Right lobe of liver (tissue), 6 donors: ENCODE measurements at places on chromosomes 6 and 20.

GRCh38 chr20:5612581-5613301, 137.5 kb upstream of the SHLD1 start:
- DNase-seq = no peak

GRCh38 chr6:99434702-99435530, 9.8 kb upstream of the PNISR start:
- DNase-seq = no peak

DNA sequence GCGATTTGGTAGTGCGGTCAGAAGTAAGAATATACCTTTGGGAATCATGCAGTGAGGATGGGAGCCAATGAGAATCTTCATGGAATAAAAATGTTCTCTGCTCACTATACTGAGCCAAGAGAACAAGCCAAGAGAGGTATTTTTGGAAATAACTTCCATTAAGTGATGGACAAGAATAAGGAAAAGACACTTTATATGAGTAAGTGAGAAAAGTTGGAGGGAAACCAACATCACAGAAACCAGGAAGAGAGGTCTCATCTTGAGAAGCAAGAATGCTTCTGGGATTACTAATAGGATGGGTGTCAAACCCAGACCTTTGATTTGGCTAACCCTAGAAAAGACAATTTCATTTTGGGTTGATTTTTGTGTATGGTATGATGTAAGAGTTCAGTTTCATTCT, 181.2 kb upstream of the JAG1 start:
- no peak for DNase-seq

- no peak for DNase-seq
Measured at GRCh38 chr6:157531986-157532365, 151.0 kb downstream of the ZDHHC14 start.

DNA sequence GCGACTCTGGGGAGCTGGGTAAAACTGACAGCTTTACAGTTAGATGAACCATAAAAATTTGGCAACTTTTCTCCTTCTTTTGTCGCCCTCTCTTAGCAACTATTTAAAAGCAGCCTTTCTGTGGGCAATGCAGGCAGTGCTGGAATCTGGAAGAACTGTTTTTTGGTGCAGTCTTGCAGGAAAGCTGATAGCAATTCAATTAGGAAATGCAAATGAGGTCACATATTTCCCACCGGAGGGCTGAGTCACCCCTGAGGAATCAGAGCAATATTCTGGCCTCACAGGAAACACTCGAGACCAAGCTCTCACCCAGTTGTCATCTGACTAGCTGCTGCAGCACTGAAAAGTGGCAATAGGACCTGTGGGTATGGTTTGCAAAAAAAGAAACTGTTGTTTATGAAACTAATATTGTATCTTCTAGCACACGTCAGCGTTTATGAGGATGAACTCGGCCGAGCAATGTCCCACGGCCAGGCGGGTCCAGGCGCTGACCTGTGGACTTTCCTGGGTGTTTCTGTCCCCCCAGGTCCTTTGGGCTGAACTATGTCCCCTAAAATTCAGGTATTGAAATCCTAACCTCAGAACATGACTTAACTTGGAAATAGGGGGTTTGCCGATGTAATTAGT, 312.3 kb downstream of the TAF4 start:
- peak; percentile 15 for DNase-seq
